Activated CD4-positive, alpha-beta memory T cell treated with anti-CD3 and anti-CD28 coated beads, Interleukin-2, amount 10 ng/mL, durations not matched to agents 7 days and 5 days (primary cell): ENCODE measurements at places on chromosomes 13 and 19. TPM values are rescaled to one million over a fixed set of nuclear protein-coding genes. Genes with fewer than 3 reads are reported as not detected.

TMED1 gene
- 17.3 TPM for total RNA-seq

HIF3A gene
- not detected for total RNA-seq

ZNF429 gene
- 8.3 TPM for total RNA-seq

TSSK6 gene
- 5.3 TPM for total RNA-seq

DNA sequence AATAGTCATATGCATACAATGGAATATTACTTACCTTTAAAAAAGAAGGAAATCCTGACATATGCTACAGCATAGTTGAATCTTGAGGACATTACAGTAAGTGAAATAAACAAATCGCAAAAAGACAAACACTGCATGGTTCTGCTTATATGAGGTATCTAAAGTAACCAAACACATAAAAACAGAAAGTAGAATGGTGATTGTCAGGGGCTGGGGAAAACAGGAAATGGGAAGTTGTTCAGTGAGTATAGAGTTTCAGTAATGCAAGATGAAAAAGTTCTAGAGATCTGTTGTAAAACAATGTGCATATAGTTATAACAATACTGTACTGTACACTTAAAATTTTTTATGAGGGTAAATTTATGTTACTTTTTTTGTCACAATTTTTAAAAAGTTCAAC, 219.4 kb downstream of the KLF5 start:
- no peak for DNase-seq
- H3K27me3 ChIP-seq, result no peaks in the 10 kb centered on the region
- H3K27ac ChIP-seq, result no peak overlapping the region
- H3K36me3 ChIP-seq, result peaks cover 10% of the 10 kb centered on the region
- no peak overlapping the region for H3K4me3 ChIP-seq

GRCh38 chr19:54608792-54609191, 15.4 kb downstream of the LILRA1 start:
- H3K27me3 ChIP-seq, result peaks cover 6% of the 10 kb centered on the region
- H3K36me3 ChIP-seq, result no peaks in the 10 kb centered on the region
- H3K4me3 ChIP-seq, result no peak overlapping the region
- no peak for DNase-seq
- H3K4me1 ChIP-seq, result no peaks in the 10 kb centered on the region

PLIN4 gene
- not detected for total RNA-seq

ZNF69 gene
- 2.3 TPM for total RNA-seq

GRCh38 chr19:30229525-30230174, 142.5 kb upstream of the ZNF536 start:
- H3K4me1 ChIP-seq, result peaks cover 23% of the 10 kb centered on the region
- H3K36me3 ChIP-seq, result peaks cover 7% of the 10 kb centered on the region
- H3K27me3 ChIP-seq, result peaks cover 63% of the 10 kb centered on the region
- no peak for DNase-seq
- no peak overlapping the region for H3K4me3 ChIP-seq
- H3K27ac ChIP-seq, result no peak overlapping the region

TMEM147 gene
- total RNA-seq, result 39.6 TPM

DNA sequence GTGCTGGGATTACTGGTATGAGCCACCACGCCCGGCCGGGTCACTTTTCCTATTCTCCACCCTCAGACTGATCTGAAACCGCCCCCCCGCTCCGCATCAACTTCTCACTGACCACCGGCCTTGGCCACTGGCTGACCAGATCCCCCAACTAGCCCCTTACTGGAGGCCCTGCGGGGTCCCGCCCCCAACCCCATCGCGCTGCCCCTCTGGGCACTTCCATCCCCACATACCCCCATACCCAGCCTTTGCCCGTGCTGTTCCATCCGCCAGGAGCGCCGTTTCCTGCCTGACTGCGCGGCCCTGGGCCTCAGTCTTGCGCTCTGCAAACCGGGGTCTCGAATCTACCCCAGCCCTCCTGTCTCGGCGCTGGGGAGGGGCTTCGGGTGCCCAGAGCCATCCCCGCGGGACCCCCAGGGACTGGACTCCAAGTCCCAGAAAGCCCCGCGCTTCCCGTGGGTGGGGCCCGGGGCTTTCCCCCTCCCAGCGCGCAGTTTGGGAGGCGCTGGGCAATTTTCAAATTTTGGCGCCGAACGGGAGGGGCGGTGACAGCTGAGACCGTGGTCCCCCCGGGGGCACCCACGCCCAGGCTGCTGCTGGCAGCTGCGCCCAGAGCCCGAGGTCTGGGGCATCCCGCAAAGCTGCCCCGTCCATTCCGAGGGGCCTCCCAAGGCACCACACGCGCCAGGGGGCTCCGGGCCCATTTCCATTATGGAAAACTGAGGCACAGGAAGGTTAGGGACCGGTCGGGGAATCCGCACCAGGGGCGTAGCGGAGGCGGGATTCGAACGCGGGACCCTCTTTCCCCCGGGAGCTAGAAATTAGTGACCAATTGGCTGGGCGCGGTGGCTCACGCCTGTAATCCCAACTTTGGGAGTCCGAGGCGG, 5.2 kb upstream of the LMNB2 start:
- H3K36me3 ChIP-seq, result peaks cover 8% of the 10 kb centered on the region
- peak overlapping the region; percentile 86 for H3K27ac ChIP-seq
- no peaks in the 10 kb centered on the region for H3K27me3 ChIP-seq
- DNase-seq, result peak; percentile 81

GRCh38 chr13:102620516-102620915, 23.7 kb downstream of the TPP2 start:
- no peak for DNase-seq
- no peaks in the 10 kb centered on the region for H3K27me3 ChIP-seq
- H3K4me3 ChIP-seq, result no peak overlapping the region
- peaks cover 59% of the 10 kb centered on the region for H3K36me3 ChIP-seq
- no peak overlapping the region for H3K27ac ChIP-seq
